Nephron progenitor cell (in vitro differentiated cells): ENCODE measurements at places on chromosomes 1 and 21.

GRCh38 chr21:42069327-42069726, 1.8 kb upstream of the UMODL1 start:
- no peak for DNase-seq

GRCh38 chr1:180911640-180912191, 981 bp upstream of the KIAA1614 start:
- no peak for DNase-seq

DNA sequence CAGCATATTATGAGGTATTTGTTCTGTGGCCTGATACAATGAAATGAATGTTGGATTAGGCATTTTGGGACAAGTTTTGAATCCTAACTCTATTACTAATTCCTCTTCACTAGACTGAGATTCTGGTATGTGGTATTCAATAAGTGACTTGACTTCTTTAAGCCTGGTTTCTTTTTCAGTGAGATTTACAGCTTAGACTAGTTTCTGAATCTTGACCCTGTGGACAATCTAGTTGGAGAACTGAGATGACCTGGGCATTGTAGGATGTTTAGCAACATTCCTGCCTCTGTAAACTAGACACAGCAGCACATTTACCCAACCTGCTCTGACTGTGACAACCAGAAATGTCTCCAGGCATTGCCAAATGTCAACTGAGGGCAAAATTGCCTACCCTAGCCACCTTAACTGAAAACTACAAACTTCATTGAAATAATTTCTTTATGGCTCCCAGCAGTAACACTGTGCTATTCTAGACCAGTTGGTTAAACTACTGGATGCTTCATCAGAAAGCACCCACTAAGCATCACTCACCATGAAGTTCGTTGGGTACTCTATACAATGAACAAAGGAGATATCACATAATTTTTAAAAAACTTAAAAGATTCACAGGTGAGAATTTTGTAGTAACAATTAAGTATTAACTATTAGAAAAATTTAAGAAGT, 16.8 kb downstream of the PTPRC start:
- no peak for DNase-seq

DNA sequence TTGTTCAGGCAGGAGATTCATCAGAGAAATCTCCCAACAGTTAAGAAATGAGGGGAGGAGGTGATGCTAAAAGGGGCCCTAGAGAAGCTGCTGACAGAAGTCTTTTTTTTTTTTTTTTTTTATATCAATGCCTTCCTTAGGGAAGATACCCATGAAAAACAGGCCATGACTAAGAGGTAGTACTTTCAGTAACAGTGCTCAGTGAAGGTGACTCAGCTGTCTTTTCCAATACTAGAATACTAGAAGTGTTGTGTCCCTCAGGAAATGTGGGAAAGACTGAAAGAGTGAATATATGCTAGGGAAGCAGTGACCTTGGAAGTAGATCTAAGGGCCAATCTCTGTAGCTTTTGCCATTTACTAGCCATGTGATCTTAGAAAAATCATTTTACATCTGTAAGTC, 52.4 kb upstream of the SLFNL1 start:
- no peak for DNase-seq
